ENCODE measurements at places on chromosomes 11 and 22. TPM values are rescaled to one million over a fixed set of nuclear protein-coding genes. Genes with fewer than 3 reads are reported as not detected.

The TMX2 gene
- 151 TPM for total RNA-seq

The OR51B5 gene
- not detected for total RNA-seq

The USH1C gene
- total RNA-seq, result not detected

The PATE2 gene
- 0.18 TPM for total RNA-seq

The MUC5B gene
- total RNA-seq, result 1.2 TPM

The DNAJC24 gene
- total RNA-seq, result 15.7 TPM

The EFEMP2 gene
- total RNA-seq, result 23.7 TPM

The CDC42EP2 gene
- 8.1 TPM for total RNA-seq

The CRACR2B gene
- 132 TPM for total RNA-seq

The MOGAT2 gene
- total RNA-seq, result 0.08 TPM

Measured in Panc1 (cell line).